ENCODE measurements at places on chromosomes 6 and 20.

- DNase-seq: no peak
These were observed 616 bp downstream of the CHMP4B start for GRCh38 chr20:33811776-33812151.

DNA sequence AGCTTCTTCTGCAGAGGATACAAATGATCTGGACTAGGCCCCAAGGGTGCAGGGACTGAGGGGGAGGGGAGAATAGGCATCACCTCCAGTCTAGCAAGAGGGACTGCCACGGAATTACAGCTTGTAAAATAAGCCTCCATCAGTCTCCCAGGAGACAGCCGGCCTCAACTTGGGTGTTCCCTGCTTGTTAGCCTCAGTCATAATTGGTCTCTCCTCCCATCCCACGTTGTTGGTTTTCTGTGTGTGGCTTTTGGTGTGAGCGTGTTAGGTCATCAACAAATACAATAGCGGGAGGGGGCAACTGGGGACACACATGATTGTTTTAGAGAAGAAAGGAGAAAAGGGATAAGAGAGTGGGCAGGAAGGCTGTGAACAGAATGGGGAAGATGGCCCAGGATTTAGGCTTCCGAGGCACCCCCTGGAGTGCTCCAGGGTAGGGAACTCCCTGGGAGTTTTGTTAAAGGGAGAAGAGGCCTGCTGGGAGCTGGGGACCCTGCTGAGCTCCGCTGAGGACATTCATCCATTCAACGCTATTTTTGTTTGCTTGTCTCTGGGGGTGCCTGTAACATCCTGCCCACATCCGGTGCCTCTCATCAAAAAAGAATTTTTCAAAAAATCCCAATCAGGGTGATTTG lies 9.2 kb downstream of the FOXA2 start:
- no peak for DNase-seq

GRCh38 chr6:118350881-118351430 lies 197.1 kb upstream of the PLN start:
- DNase-seq: peak; percentile 45

DNA sequence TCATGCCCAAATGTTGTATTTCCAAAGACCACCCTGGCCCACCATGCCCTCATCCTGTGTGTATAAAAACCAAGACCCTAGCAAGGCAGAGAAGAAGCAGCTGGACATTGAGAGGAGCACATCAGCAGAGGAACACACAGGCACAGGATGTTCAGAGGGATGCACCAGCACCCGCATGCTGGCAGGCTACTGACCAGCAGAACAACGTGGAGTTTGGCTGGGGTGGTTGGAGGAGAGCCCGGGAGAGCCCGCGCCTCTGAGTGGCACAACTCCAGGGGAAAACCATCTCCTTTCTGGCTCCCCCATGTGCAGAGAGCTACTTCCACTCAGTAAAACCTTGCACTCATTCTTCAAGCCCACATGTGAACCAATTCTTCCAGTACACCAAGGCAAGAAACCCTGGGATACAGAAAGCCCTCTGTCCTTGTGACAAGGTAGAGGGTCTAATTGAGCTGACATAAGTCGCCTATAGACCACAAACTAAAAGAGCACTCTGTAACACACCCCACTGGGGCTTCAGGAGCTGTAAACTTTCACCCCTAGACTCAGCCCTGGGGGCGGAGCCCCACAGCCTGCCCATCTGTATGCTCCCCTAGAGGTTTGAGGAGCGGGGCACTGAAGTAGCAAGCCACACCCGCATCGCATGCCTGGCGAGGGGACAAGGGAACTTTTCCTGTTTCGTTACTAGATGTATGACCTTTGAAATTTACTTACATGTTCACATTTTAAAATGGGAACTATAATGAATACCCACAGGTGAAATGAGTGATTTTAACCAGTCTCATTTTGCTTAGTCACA lies 831.5 kb upstream of the CITED2 start:
- DNase-seq: no peak

DNA sequence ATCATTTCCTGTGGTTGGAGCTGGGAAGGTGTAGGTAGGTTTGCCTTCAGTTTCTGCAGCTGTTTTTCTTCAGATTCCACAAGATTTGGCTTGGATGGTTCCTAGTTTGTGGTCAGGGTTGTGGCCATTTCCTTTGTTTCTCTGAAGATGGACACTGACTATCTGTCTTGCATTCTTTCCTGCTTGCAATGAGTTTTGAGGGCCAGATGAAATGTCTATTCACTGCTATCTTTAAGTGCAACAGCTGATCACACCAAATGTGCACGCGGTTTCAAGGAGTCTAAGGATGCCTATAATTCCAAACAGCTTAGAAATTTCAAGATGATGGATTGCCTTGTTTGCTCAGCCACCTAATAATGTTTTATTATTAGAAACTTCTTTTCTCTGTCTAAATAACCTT lies 28.4 kb downstream of the IL20RA start:
- DNase-seq: peak; percentile 22

DNA sequence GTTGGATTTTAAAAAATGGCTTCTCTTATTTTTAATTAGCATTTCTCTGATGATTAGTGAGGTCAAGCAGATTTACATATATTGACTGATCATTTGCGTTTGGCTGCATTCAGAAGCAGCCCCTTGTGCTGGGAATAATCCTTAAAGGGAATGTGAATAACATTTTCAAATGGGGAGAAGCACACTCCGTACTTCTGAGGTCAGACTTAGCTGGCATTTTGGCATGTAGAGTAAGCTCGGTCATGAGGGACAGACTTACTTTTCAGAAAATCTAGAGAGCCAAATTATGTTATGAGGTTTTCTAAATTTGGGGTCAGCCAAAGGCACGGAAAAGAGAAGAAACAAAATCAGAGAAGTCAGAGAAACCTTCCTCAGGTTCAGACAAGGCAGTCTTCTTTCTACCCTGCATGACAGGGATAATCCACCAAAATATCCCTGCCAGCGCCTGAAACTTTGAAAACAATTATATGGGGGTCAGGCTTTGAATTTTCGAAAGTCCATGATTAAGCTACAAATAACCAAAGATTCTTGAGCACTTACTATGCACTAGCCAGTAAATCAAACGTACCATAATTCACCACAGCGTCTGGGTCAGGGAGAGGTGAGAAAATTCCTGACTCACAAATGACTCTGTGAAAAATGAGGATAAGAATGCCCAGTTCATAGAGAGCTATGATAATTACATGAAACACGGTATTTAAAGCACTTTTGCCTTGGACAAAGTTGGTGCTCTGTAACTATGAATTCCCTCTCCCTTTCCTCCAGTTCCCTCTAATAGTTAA lies 44.9 kb downstream of the ADAT2 start:
- peak; percentile 81 for DNase-seq

GRCh38 chr6:36578030-36578429 lies 16.1 kb upstream of the SRSF3 start:
- no peak for DNase-seq

- no peak for DNase-seq
These were observed 29.5 kb upstream of the ILRUN start for GRCh38 chr6:34726055-34726454.

DNA sequence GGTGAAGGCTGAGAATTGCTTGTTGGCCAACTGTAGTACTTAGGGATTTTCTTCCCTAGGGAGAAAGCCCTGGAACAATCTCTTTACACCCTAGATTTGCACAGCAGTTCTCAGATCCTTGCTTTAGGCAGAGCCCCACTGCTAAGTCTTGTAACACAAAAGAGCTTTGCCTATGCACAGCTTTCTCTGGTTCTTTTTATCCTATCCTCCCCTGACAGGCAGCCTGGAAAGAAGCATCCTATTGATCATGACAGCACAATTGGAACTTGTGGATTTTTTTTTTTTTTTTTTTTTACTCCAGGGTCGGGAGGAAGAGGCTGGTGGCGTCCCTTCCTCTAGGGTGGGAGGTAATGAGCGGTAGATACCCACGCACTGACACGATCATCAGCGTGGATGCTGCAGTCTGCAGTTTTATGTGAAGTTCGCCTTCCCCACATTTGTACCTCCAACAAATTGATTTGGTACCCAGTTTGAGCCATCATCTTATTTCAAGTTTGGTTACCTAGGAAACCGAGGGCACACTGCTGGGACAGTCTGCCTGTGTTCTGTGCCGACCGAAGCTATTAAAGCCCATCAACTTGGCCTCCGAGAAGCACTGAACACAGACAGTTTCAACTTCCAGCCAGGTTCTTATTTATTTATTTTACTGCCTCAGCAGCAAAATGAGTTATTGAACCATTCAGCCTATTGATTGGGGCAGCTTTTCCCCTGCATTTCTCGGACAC lies 110.1 kb downstream of the NRN1 start:
- no peak for DNase-seq

- DNase-seq: peak; percentile 50
These were observed 46.3 kb downstream of the BTBD9 start for GRCh38 chr6:38593409-38593808.

DNA sequence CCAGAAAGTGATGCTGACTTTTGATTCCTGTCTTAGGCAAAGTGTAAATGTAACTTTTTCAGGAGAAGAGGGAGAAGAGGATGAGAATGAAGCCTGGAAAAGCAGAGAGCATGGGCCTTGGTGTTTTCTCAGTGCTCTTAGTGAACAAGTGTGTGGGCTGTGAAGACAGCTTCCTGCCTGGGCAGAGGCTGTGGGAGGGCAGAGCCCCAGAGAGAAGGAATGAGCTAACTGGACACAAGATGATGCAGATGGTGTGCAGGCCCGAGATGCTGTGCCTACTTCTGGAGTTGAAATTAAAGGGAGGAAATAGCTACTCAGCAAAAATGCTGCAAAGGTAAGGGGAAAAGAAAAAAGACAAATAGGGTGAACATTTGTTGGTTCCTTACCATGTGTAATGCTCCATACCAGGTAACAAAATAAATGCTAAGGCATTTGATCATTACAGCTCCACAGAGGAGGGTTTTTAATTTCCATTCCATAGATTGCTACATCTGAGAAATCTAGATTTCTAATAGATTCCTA lies 87.0 kb upstream of the CEP162 start:
- DNase-seq: no peak

DNA sequence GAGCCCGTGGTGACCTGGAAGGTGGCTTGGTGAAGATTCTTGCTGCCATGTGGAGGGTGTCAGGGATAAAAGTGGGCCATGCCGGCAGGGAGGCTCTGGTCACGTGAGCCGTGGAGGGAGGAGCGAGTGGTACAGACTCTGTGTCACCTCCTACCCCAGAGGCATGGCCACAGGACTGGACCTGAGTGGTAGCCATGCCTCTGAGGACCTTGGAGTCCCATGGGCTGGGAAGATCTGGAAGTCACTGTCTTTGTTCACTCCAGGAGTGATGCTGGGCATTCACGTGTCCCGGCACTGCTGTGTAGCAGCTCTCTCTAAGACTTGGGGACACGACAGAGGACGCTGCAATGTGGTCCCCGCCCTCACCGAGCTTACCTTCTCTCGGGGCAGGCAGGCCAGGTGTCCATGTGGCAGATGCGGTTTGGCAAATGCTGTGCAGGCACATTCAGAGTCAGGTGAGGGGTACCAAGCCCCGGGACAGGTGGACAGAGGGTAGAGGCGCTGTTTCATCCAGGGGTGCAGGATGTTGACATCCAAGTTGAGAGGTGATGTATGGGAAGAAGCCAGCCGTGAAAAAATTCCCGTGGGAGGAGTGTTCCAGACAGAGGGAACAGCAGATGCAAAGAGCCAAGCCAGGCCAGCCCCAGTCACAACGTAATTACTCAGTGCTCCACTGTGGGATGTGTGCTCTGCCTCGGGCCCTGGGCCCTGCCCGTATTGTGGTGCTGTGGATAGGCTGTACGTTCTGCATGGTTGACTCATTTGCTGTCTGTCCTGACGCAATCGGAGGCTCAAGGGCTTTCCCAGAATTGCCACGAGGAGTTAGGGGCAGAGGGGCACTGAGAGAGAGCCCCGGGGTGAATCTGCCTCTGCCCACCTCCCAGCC lies 307.8 kb downstream of the TAF4 start:
- peak; percentile 41 for DNase-seq

DNA sequence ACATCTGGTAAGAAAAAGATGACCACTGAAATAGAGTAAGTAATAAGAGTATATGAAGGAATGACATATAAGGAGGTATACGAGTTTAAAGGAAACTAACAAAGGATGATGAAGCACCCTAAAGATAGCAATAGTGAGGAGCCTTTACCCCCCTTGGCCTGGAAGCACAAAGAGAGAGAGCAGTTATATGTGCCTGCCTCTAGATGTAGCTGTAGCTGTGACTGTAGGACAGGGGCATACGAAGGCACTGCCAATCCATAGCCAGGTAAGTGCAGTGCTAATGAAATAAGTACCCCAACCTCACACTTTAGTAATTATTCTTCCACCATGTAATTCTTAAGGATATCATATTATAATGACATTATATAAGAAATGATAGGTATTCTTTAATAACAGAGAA lies 90.1 kb upstream of the FKBP1C start:
- DNase-seq: no peak

DNA sequence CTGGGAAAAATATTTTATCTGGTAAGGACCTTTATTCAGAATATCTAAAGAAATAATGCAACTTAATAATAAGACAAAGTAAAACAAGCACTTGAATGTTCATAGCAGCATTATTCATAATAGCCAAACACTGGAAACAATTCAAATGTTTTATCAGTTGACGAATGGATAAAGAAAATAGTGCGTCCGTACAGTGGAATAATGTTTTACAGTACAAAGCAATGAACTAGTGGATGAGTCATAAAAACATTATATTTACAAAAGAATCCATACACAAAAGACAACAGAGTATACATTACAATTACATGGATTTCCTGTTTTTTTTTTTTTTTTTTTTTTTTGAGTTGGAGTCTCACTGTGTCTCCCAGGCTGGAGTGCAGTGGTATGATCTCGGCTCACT lies 12.7 kb downstream of the SMAP1 start:
- no peak for DNase-seq

GRCh38 chr20:2178318-2179232 lies 76.9 kb downstream of the STK35 start:
- DNase-seq: no peak

GRCh38 chr20:22305381-22305780 lies 279.0 kb downstream of the FOXA2 start:
- DNase-seq: no peak

GRCh38 chr6:34457742-34458735 lies 7.8 kb upstream of the PACSIN1 start:
- DNase-seq: no peak

DNA sequence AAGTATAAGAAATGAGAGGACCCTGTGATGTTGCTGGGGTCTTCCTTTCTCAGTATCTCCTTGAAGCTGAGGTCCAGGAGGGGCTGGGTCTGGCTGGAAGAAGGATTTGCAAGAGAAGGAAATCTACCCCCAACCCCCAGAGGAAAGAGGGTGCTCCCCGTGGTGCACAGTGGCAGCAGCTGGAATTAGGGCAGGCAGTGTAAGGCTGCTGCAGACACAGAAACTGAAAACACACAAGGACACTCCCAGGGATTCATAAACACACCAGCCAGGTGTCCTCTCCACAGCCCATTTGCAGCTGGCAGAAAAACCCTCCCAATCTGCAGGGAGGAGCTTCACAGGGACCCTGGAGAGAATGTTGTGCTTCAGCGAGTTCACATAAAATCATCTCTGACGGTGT lies 297.2 kb downstream of the CDH26 start:
- no peak for DNase-seq

DNA sequence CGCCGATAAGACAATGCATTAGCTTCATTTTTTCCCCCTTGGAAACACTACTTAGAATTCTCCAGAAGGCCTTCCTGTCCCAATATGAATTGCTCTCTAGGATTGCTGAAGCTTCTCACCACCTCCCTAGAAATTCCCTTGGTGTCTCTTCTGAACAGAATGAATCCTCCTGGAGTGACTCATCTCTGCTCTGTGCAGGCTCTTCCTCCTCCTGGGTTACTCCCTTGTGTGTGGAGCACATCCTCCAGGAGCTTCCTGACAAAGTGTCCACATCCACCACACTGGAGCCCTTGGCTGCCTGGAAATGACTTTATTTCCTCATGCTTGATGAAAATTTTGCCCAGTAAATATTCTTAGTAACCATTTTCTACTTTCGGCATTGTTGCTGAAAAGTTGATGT lies 54.4 kb downstream of the DTNBP1 start:
- peak; percentile 72 for DNase-seq

- peak; percentile 79 for DNase-seq
These were observed 107.3 kb downstream of the GMPR start for GRCh38 chr6:16345449-16346330.
